ENCODE measurements at places on chromosomes 16 and 17.
A peak's percentile ranks its signal among the peaks of the same experiment; 100 is the strongest.

- DNase-seq, result peak; percentile 52
These were observed at the start of gene KIFC3 for GRCh38 chr16:57802341-57803133. Gene KIFC3 (minus strand): TSS chr16:57802491. CDS start chr16:57798243, 4,248 bp downstream.

DNA sequence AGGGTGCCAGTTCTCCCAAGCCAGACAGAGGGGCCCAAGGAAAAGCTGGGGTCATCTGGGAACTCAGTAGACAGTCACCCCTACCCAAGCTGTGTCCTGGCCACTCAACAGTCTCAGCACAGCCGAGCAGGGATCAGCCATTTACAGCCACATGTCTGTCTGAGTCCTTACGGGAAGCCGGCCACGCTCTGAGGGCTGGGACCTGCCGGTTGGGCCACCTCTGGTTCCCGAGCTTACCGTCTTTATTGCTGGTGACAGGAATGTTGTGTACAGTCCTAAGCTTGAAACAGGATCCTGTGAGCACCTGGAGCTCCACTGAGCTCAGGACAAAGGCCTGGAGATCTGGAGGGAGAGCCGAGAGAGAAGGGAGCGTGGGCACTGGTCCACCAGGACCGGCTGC, 59.8 kb downstream of the TIMM22 start:
- no peak for DNase-seq

DNA sequence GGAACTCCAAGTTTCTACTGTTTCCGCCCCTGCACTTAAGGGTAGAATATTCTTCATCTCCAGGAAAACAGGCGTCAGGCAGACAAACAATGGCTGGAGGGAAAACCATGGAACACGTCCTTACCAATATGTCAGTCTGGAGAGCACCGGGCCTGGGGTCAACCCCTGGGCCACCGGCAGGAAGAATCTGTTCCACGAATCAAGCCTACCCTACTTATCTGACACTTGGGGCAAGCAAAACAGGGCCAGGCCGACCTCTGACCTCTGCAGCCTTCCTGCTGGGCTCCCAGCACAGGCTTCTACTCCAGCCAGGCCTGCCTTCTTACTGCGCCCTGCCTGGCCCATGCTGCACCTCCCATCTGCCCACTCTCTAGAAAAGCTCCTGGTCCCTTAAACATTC, 10.1 kb downstream of the VAC14 start:
- DNase-seq, result no peak

DNA sequence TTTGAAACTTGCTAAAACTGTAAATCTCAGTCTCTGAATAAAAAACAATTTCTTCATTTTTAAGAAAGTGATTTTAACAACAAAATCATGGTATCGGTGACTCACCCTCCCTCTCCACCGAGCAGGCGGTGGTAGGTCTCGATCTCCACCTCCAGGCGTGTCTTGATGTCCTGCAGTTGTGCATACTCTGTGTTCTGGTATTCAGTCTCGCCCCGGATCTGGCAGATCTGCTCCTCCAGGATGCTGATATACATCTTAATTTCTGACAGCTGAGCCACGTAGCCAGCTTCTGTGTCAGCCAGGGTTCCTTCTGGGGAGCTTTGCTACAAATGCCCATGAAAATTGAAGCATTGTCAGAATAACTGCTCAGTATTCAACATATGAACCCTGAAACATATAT, 15.4 kb upstream of the KRT24 start:
- DNase-seq, result no peak

DNA sequence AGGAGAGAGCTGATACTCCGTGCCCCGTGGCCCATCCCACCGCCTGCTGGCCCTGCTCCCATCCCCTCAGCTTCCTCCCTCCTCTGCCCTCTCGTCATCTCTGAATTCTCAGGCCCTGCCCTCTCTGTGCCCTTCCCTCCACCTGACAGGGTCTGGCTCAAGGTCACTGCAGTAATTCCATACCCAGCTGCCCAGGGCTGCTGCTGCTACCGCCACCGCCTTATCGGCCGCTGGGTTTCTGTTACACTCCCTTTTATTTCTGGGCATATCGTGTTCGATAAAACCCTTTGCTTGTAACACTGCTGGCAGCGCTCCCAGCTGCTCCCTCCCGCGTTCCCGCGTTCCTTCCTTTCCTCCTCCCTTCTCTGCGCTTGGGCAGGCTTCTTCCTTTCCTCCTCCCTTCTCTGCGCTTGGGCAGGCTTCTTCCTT, 1.2 kb downstream of the EPN3 start:
- DNase-seq, result no peak

- DNase-seq, result no peak
These were observed 30.2 kb upstream of the NAT9 start for GRCh38 chr17:74806334-74806733.

- no peak for DNase-seq
These were observed 470.7 kb downstream of the SOX9 start for GRCh38 chr17:72591289-72592241.

- DNase-seq, result no peak
These were observed 385.9 kb upstream of the ZFHX3 start for GRCh38 chr16:73433731-73434307.

- no peak for DNase-seq
These were observed 27.5 kb upstream of the HELZ start for GRCh38 chr17:67272312-67273047.

DNA sequence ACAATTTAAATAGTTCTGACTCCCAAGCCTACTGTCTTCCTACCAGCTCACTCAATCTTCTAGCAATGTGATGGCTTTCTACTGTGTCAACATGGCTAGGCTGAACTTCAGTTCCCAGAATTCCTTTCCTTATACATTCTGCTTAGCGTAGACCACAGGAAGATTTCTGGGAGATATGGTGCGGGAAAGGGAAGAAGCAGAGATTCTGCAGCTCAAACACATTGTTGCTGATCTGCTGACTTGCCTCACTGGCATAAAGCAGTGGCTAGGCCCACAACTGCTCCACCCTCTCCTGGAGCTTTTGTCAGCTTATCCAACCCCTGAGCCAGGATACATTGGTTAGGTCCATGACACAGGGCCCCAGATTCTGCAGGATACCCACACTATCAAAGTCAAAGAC, 58.8 kb downstream of the GAS7 start:
- no peak for DNase-seq

- DNase-seq, result no peak
These were observed 3.5 kb downstream of the PPY start for GRCh38 chr17:43938838-43939182.

DNA sequence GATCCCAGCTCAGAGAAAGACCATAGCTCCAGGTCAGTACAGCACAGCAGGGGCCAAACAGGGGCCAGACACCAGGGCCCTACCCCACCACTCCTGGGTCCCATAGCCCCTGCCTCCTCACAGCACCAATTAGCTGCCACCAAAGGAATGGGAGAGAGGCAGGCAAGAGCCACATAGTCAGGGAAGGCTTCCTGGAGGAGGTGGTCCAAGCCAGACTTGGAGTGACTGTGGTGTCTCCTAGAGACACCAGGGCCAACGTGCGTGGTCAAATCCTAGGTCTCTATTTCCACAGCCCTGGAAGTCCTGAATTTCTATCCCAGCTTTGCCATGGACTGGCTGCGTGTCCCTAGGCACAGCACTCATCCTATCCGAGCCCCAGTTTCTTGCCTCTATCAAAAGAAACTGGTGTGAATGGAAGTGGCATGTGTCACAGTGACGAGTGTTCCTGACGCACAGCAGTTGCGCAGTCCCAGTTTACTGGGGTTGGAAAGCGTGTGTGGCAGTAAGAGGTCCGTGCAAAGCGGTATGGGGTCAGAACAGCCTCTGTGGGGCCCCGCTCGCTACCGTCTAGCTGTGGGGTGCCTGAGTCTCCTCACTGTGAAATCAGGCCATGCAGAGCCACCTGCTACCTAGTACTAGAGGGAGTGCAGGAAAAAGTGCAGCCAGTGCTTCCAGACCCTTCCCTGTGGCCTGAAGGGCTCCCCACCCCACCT, 23.5 kb downstream of the KCNJ12 start:
- DNase-seq, result no peak

GRCh38 chr16:2537451-2538379, at the start of gene PDPK1:
Gene PDPK1 (plus strand): TSS chr16:2538021. CDS start chr16:2538113, 92 bp downstream.
- peak; percentile 92 for DNase-seq

GRCh38 chr16:86901483-86901882, 323.1 kb downstream of the FOXL1 start:
- no peak for DNase-seq

DNA sequence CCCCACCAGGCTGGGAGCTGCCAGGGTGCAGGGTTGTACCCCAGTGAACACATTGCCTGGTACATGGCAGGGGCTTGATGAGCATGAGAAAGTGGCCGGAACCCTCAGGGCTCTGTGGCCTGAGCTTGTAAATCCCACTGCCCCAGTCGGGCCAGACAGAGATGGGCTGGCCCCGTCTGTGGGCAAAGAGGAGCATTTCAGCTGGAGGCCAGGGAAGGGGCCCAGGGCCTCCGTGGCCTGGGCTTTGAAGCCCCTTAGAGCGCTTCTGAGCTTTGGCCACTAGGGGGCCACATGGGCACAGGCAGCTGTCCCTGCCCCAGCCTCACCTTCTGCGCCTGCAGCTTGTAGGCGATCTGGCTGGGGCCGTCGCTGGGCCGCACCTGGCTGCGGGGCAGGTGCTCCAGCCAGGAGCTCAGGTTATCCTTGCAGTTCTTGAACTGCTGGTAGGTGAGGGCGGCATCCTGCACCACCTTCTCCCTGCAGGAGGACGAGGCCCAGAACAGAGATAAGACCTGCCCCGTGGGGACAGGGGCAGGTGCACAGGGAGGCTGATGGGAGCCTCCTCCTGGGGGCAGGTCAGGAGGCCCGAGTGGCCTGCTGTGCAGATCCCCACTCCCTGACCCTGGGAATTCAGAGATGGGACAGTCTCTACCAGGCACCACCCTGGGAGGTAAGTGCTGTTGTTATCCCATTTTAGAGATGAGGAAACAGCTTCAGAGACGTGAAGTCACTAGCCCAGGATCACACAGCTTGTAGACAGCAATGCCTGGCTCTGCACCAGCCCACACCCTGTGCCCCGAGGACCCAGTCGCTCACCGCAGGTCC, 12.8 kb downstream of the EVPL start:
- DNase-seq, result peak; percentile 60

DNA sequence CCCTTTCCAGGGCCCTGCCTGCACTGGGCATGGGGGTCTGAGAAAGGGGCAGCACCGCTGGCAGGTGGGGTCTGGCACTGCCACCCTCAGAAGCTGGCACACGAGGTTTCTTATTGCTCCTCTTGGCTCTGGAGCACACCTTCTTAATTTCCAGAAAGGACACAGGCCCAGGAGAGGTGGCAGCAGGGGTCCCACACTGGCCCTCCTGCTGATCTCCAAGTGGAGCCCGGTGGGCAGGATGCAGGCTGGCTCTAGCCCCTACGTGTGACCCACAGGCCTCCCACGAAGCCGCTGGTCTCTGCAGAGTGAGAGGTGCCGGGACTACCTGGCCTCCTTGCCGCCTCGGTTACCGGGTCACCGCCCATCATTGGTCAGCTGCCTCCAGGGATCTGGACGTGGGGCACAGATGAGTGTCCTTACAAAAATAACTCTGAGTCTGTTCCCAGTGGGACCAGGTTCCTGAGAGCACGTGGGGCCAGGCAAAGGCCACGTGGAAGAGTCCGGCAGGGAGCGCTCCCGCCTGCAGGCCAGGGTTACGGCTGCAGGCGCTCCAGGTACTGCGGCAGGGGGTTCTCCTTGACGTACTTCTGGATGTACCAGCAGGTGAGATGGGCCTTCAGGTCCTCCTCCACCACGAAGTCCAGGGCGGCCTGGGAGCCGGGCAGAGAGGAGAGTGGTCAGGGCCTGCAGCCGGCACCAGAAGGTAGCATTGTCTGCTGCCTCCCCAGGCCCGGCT, 10.3 kb downstream of the NATD1 start:
- DNase-seq, result no peak

All from stimulated activated CD8-positive, alpha-beta memory T cell treated with anti-CD3 and anti-CD28 coated beads, Interleukin-7, amount 100 ng/mL, for 48 hours (primary cell).